Activated naive CD8-positive, alpha-beta T cell treated with anti-CD3 and anti-CD28 coated beads, Interleukin-2, amount 50 U/mL, for 24 hours (primary cell): ENCODE measurements at places on chromosomes 5 and 9.

DNA sequence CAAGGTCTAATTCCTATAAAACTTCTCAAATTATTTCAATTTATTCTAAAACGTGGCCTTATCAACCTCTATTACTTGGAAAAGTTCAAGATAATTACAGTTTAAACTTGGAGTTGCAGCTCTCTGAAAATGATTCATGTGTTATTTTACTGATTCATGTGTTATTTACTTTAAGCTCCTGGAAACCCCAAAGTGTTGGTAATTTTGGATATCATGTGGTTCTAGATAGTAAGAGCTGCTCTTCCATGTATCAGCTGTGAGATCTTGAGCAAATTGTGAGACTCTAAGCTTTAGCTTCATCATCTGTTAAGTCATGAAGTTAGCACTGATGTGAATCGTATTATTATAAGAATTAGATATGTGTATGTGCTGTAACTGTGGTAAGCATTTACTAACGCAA is 749.2 kb downstream of the TLE4 start:
- DNase-seq: no peak

DNA sequence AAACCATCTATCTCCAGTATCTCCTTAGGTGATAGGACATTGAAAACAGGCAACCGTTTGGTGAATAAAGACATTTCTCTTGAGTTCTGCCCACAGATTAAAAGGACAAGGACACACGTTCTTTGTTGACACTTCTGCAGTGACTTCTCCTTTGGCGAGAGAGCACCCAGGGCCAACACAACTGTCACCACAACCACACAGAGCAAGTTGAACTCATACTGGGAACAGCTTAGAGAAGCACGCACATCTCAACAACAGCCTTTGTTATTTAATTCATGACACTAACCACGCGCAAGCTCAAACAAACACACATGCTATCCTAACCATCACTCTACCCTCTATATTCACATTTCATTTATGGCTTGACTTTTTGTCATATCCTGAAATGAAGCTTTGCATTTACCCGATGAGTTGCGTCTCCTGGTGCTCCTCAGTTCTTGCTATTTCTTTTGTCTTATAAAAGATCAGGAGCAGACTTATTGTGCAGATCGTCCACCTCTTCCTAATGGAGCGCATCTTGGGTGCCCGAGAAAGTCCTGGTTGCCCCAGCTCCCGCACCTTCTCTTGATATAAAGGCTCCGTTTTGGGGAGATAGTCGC is 543 bp downstream of the ST8SIA4 start:
- no peak for DNase-seq

DNA sequence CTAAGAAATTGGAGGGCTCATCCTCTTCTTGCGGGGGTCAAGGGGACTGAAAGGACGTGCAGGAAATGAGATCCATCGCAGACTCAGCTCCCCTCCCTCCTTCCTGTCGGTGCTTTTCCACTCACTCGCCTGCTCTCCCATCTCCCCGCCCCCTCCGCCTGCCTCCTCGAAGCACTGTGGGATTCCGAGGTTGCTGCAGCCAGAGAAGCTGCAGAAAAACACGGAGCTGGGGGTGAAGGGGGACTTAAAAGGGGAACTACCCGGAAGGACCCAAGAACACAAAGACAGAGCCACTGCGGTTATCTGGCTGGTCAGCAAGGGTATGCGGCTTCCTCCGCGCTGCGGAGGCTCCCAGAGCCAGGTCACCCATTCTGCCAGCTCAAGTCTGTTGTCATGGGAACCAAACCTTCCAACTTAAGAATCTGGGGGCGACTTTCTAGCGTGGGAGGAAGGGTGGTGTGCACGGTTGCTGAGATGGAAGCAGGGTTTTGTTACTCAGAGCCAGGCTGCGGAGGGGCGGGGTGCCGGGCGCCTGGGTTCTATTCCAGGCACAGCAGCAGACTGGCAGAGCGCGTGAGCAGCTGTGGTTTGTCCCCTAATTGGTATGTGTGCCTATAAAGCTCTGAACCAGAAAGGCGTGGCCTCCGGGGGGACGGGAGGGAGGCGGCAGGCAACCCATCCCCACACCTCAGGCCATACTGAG is 24.9 kb downstream of the PCDHGC5 start:
- peak; percentile 73 for DNase-seq

GRCh38 chr9:134988706-134989105 is 71.0 kb upstream of the FCN1 start:
- DNase-seq: no peak

DNA sequence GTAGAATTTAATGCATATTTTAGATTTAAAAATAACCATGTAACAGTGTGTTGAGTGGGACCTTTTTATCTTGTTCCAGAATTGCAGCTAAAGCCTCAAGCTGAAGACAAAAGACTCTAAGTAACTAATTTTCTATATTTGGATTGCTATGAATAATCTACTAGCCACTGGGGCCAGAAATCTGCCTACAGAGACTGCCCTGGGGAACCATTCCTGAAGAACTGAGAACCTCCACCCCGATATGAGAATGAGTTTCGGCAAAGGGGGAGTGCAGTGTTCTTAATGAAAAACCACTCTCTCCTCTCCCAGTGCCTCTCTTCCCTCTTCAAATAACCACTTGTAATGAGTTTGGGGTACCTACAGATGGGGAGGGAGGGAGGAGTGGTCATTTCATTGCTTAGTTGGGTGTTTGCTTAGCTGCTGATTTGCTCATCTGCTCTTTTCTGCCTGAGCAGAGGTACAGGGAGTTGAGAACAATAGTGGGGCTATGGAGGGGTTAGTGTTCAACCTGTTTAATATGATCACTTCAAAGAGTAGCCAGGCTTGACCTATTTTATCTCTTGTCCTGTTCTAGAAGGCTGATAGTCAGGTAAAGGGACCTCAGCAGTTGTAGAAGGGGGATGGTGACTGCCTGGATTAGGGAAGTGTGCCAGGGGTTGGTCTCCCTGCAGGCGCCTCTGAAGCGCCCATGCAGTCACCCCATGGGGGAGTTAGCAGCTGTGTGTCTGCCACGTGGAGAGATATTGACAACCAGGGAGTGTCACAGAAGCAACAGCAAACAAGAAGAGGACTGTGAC is 47.7 kb downstream of the ATG10 start:
- DNase-seq: no peak

DNA sequence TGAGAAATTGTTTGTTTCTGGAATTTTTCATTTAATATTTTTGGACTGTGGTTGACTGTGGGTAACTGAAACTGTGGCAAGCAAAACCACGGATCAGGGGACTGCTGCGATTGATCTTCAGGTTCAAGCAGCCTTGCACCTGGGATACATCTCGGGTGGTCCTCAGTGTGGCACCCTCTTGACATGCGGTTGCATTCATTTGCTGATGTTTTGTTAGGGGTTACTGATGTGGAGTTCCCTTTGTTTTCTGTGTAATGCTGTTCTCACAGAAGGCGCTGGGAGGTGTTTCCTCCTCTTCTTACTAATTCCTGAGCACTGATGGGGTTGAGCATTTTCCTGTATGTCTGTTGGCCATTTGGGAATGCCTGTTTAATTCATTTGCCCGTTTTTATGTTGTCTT is 60.4 kb downstream of the EHMT1 start:
- no peak for DNase-seq
